Inflammatory macrophage treated with lipopolysaccharide for 4 hours (primary cell): ENCODE measurements at places on chromosomes 3 and 15.

DNA sequence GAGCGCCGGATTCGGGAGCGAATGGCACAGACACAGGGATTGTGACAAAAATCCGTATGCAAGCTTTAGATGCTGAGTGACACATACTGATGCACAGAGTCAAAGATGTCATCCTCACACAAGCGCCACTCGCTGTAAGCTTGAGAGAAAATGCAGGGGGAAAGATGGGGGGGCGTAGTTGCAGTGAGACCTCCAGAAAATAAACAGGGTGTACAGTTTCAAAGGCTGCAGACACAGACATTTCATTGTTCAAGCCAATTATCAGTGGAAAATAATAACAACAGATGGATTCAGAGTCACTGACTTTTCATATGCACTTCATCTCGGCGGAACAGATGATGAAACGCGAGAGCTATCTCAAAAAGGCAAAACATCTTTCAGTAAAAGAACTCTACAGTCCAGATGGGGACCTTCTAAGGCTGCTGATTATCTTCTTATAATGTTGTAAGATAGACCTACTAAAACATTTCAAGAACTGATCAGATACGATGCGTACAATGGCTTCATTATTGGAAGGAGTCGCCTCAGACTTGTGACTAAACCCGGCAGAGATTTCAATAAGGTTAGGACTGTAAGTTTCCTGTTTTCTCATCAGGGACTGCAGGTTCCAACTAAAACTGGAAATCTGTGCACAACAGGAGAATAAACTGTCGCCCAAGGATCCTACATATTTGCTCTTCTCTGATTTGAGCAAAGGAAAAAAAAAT is 275.4 kb downstream of the FOXP1 start:
- DNase-seq: no peak

DNA sequence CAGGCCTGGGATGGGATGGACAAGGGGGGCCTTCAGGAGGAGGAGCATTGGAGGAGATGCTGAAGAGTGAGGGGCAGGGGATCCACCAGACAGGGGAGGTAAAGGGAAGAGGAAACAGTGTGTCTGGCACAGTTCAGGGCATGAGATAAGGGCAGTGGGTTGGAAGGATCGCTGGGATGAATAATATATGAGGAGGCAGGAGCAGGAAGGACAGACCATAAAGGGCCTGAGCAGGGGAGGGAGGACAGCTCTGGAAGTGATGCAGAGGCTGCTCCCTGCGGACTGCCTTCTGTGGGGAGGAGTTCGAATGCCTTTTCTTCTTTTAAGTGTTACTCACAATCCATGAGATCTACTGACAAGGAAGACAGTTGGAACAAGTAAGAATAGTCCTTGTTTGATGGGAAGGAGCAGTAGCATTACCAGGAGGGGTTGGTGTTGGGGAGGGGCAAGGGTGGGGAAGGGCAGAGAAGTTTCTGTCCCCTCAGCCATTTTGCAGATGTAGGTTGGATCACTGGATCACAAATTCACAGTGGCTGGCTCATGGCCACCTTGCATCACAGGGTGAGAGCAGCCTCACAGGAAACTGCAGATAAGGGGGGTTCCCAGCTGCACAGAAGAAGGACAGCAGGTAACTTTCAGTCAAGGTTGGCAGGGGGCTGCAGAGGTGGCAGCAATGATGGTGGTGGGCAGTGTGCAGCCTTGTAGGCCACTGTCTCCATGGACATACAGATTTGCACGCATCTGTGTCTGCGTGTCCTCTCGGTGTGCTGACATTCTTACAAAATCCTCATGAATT is 91.9 kb upstream of the SNRPN start:
- DNase-seq: no peak

GRCh38 chr3:64084640-64085039 is 61.3 kb upstream of the PSMD6 start:
- no peak for DNase-seq

DNA sequence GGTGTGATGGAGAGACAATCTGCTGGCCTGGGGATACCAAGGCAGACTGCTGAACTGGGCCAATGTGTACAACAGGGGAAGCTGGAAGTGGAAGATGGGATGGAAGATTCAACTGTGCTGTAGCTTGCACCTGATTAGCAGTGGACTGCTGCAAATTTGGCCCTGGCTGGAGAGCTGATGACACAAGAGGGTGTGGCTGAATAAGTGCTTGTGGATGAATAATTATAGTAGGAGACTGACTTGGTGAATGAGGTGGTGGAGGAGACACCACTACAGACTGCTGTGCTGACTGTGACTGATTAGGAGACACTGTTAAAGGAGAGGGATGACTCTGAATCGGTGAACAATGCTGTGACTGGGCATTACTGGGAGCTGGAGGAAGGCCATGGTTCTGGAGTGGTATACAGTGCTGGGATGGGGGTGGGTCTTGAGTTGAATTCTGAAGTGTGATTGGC is 52.5 kb downstream of the PHC3 start:
- peak; percentile 29 for DNase-seq

DNA sequence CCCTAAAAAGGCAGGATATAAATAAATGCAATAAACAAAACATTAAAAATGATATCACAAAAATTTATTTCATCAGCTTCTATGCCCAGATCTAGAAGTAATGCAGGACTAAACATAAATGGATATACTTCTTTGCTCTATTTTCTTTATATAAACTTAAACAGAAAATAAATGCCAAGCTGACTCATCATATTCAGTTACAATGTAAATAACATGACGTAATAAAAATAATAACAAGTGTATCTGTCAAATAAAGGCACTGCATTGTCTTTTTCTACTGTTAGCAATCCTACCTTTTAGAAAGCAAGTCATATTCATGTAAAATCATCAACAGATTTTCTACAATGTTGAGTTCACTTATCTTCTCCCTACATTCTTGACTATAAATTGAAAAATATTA is 61.6 kb downstream of the NEK10 start:
- no peak for DNase-seq

- no peak for DNase-seq
These were observed 33.7 kb downstream of the SLC2A2 start for GRCh38 chr3:170992854-170993253.

- DNase-seq: no peak
These were observed 12.1 kb downstream of the FGF7 start for GRCh38 chr15:49435174-49435573.

DNA sequence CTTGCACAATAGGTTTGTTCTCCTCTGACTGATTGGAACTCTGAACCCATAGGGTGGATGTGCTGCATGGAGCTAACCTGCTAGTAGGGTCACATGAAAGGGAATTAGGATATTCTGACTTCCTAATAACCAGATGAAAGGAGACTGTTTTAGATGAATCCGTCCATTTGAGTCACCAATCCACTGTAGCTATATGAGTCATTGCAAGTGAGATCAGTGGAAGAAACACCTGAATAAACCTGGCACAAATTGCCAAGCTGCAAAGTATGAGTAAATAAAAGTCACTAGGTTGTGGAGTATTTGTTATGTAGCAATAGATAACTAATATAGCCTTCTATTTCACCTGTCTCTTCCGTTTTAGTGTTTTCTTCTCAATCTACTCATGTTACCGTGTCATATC is 584.4 kb downstream of the PDCD6IP start:
- no peak for DNase-seq

- DNase-seq: no peak
These were observed 576.7 kb downstream of the CADM2 start for GRCh38 chr3:85535517-85535916.

DNA sequence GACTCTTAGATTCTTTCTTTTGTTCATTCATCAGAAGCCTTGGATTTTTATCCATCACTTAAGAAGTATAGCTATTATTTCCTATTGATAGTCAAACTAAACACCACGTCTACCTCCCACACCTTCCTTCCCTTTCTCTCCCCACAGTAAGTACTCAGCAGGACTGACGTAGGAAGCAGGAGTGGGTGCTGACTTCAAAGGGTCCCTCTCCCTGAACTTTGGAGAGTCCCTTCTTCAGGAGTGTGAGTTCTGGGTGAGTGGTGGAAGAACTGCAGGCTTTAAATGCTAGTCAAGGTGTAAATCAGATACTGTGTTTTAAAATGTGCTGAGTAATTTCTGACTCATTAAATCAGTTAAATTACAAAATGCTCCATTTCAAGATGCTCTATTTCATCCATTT is 126.5 kb upstream of the BFSP2 start:
- no peak for DNase-seq

- DNase-seq: no peak
These were observed 150.0 kb downstream of the ZNF609 start for GRCh38 chr15:64610257-64610919.

GRCh38 chr3:67198374-67198773 is 200.3 kb downstream of the KBTBD8 start:
- DNase-seq: no peak

- peak; percentile 25 for DNase-seq
These were observed 31.8 kb downstream of the FSTL1 start for GRCh38 chr3:120418866-120419490.

DNA sequence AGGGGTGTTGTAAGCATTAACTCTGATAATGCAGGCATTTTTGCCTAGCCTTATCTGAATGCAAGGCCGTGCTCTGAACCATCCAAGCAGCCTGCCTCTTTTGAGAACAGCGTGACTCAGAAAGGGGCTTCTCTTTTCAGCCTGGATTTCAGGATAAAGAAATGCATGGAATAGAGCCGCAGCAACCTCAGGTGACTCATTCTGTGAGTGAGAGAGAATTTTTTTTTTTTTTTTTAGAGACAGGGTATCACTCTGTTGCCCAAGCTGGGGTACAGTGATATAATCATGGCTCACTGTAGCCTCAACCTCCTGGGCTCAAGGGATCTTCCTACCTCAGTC is 20.6 kb upstream of the PDE8A start:
- DNase-seq: no peak

- DNase-seq: no peak
These were observed 5.4 kb downstream of the TKT start for GRCh38 chr3:53250453-53250852.

GRCh38 chr3:136929977-136930670 is 27.7 kb upstream of the IL20RB start:
- peak; percentile 87 for DNase-seq

- no peak for DNase-seq
These were observed 499.0 kb downstream of the PYDC2 start for GRCh38 chr3:191959876-191960413.

DNA sequence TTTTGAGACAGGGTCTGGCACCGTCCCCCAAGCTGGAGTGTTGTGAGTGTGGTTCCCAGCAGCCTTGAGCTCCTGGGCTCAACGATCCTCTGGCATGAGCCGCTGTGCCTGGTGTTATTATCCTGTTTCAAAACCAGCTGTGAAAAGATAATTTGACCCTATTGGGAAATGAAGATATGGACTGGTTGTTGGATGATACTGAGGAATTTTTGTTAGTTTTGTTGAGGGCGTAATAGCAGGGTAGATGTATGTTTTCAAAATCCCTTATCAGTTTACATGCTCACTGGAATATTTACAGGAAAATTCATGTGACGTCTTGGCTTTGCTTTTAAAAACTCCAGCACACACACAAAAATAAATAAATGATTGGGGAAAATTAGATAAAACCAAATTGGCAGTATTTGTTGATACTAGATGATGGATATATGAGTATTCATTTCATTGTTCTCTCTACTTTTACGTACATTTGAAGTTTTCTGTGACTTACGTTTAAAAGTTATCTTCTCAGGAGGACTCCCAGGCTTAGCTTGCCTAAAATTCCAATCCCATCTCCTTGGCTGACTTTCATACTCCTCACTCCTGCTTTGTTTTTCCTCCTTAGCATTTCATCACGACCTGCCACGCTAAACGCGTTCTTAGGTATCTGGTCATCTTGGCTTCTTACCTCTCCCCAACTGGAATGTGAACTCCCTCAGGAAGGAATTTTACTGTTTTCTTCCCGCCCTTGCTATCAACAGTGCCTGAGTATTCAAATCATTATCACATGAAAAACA is 56.8 kb upstream of the TFRC start:
- no peak for DNase-seq

GRCh38 chr3:132854856-132855535 is 132.8 kb upstream of the NPHP3 start:
- DNase-seq: no peak

DNA sequence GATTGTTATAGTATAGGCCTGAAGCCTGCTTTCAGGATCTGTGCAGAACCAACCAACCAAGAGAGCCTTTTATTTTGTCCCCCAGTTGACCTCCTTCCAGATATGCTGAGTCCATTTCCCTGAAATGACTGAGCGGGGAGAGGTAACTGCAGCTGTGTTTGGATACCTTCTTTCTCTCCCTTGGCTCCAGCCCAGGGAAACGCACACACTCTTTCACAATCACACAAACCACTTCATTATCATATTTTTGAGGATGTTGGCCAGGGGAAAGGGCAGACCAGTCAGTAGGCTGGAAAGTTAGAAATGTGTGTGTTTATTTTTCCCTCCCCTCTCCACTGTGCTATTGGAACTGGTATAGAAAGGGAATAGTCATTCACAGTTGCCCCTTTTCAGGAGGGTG is 417.7 kb upstream of the TBL1XR1 start:
- peak; percentile 78 for DNase-seq

DNA sequence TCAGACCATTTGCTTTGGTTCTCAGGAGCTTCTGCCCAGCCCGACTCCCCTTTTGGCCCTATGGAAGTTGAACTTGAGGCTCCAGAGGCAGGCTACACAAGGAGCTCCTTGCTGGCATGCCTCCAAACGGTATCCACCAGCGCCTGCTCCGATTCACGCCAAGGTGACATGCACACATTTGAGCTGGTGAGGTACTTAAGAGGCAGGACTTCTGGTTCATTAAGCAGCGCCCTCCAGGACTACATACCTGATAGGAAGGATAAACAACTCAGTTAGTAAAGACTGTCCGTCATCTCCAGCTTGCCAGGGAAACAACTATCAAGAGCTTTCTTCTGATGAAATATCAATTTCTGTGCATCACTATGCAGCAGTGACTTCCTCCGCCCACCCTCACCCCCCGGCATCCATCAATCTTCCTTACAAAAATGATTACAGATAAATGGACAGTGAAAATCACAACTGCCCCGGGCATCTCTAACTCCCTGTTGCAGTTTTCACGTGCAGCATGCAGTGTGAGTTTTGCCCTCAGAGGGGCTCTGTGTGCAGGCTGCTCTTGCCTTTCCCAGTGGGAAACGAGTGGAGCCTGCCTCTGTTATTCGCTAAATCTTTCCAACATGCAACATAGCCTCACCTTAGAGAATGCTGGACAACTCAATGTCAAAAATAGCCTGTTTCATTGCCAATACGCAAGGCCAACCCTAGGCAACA is 122.9 kb downstream of the ARRDC4 start:
- DNase-seq: no peak

GRCh38 chr15:47870300-47870955 is 153.1 kb downstream of the SEMA6D start:
- DNase-seq: no peak

DNA sequence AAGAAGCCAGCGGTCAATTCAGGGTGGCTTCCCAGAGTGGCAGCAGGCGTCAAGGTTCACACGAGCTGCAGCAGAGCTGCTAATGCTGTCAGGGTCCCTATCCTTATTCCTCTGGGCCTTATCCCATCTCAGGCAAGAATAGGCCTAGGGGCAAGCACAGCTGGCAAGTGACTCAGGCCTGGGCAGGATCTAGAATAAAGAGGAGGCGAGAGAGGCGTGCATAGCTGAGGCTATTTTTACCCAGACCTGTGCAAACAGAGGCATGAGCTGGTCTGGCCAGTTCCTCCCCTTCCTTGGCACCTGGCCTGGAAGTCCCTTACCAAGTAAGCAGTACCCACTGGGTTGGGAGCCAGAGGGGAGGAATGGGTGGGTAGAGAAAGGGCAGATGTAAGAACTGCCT is 12.2 kb upstream of the VIPR1 start:
- peak; percentile 60 for DNase-seq

GRCh38 chr3:142165194-142165593 is 15.8 kb upstream of the TFDP2 start:
- DNase-seq: no peak
